ENCODE measurements at places on chromosomes 3 and 15.

DNA sequence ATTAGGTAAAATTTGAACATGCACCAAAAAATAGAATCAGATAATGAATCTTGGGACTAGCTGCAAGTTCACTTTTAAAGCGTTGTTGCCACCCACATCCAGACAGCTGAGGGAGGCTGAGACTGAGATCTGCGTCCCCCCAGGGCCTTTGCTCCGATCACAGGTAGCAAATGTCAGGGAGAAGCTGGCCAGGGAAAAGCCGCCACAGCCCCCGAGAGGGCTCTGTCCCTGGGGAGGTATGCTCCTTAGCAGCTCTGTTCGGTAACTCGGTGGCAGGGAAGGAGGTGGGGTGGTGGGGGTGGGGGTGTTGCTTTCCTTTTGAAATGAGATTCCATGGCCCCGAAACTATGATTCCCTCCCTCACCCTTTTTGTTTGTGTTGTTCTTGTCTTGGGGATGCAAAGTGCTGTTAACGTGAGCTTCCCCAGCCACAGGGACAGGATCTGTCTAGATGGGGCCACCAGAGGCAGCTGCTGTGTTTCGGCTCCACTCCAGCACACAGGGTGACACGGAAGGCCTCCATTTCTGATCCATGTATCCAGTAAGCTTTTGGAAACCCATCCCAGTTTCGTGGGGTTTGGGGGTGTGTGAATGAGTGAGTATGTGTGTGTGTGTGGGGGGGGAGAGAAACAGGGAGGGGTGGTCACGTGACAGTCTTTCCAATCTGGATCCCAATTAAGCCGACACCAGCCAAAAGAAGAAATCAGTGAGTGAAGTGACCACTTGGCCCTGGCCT, 1.1 kb upstream of the MINAR1 start:
- DNase-seq = no peak

DNA sequence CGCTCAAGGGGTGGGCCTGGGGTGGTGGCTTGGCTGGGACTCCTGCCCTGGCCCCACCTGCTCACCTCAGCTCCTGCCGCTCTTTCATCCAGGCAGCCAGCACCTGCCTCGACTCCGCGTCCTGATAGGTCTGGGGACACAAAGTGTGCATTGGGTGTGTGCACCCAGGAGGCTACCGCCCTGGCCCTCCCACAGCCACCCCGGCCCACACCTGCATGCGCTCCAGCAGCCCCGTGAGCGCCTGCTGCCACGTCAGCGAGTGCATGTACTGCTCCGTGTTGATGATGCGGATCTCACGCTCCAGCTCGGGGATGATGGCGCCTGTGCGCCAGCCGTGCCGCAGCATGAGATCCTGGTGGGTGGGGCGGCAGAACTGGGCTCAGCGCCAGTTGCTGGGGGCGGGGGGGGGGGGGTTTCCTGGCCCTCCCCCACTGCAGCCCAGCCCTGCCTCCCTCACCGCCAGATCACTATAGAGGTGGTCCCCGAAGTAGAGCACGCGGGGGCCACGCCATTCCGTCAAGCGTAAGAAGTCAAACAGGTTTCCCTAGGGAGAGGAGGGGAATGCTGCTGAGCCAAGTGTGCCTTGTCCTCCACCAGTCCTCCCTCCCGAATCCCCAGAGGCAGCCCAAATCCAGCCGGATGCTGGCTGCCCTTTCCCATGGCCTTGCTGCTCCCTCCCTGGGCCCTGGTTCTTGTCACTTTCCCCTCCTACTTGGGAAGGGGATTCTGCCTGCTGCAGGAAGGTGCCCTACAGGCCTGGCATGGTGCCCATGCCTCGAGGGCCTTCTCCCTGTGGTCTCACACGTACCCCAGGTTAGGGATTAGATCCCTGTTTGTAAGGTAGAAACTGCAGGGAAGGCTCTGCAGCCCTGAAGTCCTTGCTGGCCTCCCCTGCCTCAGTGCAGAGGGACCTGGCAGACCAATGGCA, 8.6 kb downstream of the NT5DC2 start:
- DNase-seq = no peak

GRCh38 chr3:3778641-3779270, 20.5 kb upstream of the LRRN1 start:
- DNase-seq = no peak

GRCh38 chr3:129502641-129503408, 25.6 kb upstream of the RHO start:
- DNase-seq = no peak

- DNase-seq = no peak
These were observed 11.6 kb downstream of the EAF1 start for GRCh38 chr3:15438983-15439382.

DNA sequence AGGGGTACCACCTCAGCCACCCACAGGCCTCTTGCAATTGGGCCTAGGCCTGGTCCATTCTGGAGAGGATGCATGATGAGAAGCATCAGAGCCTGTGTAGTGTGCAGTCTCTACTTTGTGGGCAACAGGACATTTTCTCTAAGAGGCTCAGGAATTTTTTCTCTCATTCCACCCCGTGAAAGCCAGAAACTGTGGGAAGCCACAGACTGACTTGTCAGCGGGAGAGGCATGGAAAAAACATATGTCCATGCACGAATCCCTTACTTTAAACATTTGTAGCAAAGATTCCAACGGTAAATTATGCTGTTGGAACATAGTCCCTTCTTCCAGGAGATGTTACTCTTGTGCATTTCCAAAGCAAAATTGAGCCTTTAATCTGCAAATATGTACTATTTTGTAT, 196.5 kb downstream of the KLHL25 start:
- no peak for DNase-seq

GRCh38 chr15:27495963-27496459, 525.0 kb downstream of the GABRG3 start:
- DNase-seq = no peak

GRCh38 chr3:173770011-173770410, 372.5 kb downstream of the NLGN1 start:
- no peak for DNase-seq

DNA sequence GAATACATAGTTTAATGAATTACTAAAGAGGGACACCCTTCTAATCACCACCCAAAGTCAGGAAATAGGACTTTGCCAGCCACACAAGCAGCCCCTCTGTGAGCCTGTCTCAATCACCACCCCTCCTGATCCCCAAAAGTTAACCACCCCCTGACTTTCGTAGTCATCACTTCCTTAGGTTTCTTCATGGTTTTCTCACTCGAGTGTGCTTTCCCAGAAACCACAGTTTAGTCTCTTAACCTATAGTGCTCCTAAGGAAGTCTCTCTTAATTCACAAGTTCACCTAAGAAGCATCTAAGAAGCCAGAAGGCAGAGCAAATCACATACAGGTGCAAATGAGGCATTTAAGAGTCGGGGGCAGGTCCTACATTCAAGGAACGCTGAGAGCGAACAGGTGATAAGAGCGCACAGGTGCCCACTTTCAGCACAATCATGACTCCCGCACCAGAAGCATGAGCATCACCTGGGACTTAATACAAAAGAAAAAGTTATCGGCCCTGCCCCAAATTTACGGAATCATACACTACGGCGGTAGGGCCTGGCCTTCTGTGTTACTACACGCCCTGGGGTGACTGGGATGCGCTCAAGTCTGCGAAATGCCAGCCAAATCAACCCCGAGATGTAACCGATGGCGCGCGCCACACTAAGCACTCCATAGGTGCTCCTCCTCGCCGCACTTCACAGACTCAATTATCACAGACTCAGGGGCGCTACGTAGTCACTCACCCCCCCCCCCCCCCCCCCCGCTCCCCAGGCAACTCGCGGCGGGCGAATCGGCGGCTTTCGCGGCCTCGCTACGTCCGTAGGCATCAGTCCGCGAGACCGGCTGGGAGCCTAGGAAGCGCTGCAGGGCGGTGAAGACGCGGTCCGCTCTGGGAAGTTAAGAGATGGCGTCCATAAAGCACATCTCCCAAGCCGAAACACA, 815 bp downstream of the ULK4 start:
- DNase-seq = peak; percentile 48

DNA sequence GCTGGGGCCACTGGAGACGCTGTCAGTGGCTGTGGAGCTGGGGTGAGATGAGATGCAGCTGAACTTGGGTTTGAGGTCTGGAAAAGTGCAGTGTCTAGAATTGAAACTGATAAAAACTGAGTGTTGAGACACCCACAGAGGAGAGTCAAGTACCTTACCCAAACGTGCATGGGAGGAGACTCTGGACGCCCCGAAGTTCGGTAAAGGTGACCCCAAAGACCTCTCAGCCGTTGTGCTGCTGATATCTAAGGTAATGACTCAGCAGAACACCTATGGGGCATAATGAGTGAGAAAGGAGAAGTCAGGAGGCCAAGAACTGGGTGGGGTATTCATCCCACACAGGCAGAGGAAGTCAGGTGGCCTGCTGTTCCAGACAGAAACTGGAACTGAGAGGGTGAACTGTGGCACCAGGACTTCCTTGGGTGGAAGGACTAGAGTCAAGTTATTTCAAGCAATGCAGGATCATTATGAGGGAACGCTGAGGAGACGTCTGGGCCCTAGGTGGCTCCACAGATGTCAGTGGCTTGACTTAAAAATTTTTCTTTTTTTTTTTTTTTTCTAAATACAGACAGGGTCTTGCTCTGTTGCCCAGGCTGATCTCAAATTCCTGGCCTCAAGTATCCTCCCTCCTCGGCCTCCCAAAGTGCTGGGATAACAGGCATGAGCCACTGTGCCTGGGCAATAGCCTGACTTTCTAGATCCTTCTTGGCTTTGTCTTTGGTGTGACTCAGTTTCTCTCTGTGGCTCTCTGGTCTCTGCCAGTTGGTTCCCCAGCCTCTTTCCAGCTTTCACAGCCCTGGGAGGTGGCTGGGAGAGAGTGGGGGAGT, 67.6 kb upstream of the GCNT3 start:
- DNase-seq = no peak

GRCh38 chr15:22891426-22892210, 53.2 kb downstream of the NIPA2 start:
- no peak for DNase-seq

- no peak for DNase-seq
These were observed 55.9 kb upstream of the GCNT3 start for GRCh38 chr15:59555696-59556095.

DNA sequence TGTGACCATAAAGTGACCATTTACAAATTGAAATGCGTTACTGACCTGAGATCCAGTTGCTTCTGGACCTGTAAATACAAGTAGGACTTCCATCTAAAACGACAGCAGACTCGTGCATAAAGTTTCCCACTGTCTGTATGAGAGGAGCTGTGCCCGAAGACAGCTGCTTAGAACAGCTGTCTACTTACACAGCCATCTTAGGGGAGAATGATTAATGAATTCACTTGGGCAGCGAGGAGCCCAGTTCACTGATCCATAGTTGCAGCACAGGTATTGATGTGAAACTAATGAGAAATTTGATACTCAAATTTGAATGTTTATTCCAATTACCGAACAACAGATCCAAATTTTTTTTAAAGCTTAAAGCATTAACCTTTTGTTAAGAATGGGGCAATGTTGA, 748.1 kb downstream of the NR2F2 start:
- no peak for DNase-seq

DNA sequence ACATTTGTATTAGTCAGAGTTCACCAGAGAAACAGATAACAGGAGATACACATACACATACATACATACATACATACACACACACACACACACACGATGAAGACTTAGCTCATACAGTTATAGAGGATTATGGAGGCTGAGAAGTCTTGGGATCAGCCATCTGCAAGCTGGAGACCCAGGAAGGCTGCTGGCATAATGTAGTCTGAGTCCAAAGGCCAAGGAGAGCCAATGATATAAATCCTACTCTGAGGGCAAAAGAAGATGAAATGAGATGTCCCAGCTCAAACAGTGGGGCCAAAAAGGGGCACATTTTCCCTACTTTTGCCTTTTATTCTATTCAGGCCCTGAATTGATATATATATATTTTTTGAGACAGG, 6.4 kb upstream of the TTC14 start:
- DNase-seq = no peak

DNA sequence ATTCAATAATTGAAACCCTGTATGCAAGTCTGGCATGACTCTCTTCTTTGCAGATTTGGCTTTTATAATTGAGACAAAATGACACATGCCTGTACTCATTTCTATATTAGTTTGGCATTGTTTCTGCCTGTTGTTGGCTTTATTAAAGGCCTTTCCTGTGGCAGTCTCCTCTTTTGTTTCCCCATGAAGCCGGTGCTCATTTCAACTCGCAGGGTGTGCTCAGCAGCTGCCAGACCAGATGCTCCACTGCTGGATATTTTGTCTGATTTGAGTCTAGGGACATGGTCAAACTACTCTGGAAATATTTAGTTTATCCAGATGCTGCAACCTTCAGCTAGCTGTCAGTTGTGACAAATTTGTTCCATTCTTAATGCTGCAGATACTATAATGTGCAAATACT, 445.3 kb downstream of the NAALADL2 start:
- DNase-seq = no peak

DNA sequence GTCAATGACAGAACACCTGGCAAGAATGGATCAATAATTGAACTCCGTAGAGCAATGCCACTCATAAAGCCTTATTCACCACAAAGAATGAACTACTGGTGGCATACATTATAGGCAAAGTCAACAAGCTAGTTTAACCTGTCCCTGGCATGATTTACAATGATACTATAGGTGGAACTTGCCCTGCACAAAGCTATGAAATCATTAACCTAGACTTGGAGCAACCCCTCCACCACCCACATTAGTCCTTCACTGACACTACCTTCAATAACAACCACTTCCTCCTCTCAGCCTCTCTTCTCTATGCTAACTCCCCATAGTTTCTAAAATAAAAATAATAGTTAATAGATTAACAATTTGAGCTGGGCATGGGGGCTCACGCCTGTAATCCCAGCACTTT, 54.4 kb downstream of the ACAP2 start:
- DNase-seq = no peak

GRCh38 chr3:177194299-177194698, 3.0 kb downstream of the TBL1XR1 start:
- DNase-seq = no peak

DNA sequence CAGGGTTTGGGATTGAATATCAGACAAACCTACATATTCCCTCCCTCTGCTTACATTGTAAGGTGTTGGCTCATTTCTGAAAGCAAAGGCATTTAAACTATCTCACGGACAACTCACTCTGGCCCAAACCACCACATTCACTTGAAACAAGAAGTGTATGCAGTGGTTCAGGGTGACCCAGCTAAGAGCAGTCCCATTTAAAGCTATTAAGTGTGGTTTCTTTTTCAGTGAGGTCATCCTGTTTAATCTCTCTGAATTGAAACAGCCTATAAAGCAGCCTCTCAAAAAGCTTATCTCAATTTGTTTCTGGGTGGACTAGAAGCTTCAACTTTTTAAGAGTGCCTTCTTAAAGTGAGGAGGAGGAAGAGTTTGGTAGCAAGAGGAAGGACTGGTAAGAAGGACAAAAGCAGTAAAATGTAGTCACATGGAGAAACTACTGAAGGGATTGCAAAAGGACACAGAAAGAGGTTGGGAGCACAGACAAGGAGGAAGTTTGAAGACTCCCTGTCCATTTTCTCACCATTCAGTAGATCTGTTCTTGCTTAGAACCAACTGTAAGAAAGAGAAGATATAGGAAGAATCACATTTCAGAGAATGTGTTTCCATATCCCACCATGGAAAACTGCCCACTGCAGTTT, 151.6 kb downstream of the TMCO5A start:
- DNase-seq = no peak

DNA sequence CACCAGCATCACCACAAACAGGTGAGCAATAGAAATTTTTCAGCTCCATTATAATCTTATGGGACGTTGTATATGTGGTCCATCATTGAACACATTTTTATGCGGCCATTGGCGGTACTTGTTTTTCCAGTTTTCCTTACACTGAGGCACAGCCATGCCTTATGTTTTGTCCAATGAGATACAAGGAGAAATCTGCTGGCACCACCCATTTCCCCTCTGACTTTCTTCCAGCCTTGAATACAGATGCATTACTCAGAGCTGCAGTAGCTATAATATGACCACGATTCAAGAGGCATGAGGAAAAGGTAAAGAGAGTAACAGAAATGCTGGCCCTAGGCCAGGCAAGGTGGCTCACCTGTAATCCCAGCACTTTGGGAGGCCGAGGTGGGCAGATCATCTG, 9.0 kb upstream of the PIK3R4 start:
- no peak for DNase-seq
